Stimulated activated memory B cell treated with anti-CD40 and anti-IgM and Interleukin-4, amounts not matched to agents 10 μg/mL and 1 μg/mL and 100 μg/mL, for 72 hours (primary cell): ENCODE measurements at places on chromosomes 6 and 20.

DNA sequence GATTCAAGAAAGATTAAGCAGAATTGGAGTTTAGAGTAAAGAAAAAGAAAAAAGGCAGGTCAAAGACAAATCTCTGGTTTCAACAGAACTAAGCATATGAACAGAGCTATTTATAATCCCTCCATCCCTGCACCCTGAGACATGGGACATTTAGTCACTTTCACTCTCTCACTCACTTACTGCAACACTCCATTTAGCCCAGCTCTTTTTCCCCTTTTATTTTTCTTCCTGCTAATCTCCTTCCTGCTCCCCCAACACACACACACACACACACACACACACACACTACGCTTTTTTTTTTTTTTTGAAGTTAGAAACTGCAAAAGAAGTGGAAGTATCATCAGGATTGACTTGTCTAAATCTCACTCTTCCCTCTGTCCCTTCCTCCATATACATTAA, 45.1 kb upstream of the TBC1D7 start:
- no peak for ATAC-seq

DNA sequence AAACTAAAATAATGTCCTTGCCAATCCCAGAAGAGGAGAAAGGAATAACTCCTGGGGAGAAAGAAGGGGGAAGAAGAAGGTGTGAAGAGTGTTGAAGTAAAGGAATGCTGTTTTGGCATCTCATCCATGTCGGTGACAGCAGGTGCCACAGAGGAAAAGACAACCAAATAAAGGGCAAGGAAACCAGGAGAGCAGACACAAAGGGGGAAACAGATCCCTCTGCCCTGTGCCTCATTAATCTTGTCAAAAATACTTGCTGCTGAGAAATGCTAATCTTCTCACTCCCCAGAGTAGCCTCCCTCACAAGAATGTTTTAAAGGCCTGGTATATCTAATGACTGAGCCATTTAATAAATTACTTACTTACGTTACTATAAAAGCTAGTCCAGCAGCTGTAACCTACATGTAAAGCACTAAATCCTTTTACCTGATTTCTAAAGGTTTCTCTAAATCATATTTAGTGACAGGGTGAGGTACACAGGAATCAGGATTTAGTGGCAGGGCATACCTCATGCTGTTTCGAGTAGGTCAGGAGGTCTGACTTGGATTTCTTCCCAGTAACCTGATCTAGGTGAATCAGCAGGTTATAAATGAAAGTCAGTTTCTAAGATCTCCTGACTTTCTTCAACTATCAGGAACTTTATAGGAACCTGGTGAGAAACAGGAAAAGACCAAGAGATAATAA, 377.1 kb downstream of the CENPW start:
- ATAC-seq = no peak

GRCh38 chr20:31570735-31571617, 34.1 kb upstream of the ID1 start:
- no peak for ATAC-seq

GRCh38 chr6:156306531-156306930, 470.6 kb upstream of the ARID1B start:
- ATAC-seq = no peak

GRCh38 chr20:37533154-37533715, 5.6 kb upstream of the BLCAP start:
- no peak for ATAC-seq

DNA sequence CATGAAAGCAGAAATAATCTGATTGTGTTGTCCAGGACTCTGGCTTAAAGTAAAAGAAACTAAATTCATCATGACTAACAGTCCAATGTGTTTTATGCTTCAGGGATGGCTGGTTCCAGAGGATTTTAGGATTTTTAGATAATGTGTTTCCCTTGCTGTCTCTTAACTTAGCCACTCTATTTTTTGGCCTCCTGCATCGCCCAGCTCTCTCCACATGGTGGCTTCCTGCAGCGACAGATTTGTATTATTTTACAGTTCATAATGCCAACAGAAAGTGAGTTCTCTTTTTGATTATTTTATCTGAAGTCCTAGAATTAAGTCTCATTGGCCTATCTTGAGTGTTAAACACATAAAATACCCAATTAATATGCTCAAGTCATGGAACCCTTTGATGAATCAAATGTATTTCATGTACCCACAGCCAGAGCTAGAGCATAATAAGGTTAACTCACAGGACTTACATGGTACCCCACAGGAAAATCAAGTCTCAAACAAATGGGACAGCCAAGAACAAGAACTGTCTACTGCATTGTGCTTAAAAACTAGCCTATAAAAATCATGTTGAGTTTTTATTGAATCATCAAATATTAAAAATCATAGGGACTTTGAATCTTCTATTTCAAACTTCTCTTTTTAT, 582.5 kb downstream of the DOK5 start:
- no peak for ATAC-seq

GRCh38 chr20:60058879-60059278, 100.7 kb downstream of the CDH26 start:
- ATAC-seq = no peak

DNA sequence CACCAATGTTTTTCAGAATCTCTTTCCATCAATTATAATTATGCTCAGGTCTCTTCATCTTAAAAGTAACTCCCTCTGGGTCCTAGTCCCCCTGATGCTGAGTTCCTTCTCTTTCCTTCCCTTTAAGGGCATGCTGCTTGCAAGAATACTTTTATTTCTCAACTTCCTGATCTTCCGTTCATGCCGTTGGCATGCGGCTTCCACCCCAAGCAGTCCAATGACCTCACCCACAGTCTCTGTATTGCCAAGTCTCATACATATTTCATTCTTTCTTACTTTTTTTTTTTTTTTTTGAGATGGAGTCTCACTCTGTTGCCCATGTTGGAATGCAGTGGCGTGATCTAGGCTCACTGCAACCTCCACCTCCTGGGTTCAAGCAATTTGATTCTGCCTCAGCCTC, 83.5 kb downstream of the NDUFAF5 start:
- ATAC-seq = no peak

DNA sequence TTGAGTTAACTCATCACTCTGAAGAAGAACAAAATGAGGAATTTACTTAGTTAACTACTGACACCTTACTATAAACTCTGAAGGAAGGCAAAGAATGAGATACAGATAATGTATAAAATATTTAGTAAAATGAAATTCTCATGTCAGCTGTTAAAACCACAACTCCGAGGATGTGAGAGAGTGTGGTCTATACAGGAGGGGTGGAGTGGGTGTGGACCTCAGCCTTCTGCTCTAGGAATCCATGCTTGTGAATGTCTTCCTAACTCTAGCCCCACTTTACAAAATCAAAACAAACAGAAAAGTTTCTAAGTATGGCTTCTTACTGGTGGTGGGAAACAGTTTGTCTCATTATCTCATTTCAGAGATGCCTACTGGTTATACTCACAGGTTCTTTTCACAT, 14.2 kb downstream of the PPP1R14C start:
- no peak for ATAC-seq

- ATAC-seq = no peak
Observed at GRCh38 chr6:43361269-43361668, 8.2 kb downstream of the ZNF318 start.

- ATAC-seq = no peak
Observed at GRCh38 chr6:132063738-132064137, 112.6 kb upstream of the CCN2 start.

DNA sequence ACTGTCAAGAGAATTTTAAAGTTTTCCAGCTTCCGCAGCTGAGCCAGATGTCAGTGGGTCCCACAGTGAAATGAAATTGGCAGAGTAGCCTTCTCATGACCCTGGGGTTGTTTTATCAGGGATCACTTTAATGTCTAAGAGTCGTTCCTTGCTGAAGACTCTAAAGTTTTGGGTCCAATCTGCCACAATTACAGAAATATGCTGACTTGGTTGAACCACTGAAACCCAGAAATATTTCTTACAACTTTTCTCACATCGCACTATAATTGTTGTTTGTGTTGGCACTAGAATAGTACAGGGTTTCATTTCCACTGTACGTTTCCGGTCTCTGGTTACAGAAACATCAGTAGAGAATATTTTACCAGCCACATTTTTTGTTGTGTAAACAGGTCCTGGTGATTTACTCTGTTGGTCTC, 109.0 kb downstream of the HMGCLL1 start:
- ATAC-seq = no peak
